ENCODE measurements at places on chromosomes 2 and 18.
A peak's percentile ranks its signal among the peaks of the same experiment; 100 is the strongest.

GRCh38 chr2:201232467-201232815 lies 27.9 kb upstream of the CASP8 start:
- no peak for DNase-seq

DNA sequence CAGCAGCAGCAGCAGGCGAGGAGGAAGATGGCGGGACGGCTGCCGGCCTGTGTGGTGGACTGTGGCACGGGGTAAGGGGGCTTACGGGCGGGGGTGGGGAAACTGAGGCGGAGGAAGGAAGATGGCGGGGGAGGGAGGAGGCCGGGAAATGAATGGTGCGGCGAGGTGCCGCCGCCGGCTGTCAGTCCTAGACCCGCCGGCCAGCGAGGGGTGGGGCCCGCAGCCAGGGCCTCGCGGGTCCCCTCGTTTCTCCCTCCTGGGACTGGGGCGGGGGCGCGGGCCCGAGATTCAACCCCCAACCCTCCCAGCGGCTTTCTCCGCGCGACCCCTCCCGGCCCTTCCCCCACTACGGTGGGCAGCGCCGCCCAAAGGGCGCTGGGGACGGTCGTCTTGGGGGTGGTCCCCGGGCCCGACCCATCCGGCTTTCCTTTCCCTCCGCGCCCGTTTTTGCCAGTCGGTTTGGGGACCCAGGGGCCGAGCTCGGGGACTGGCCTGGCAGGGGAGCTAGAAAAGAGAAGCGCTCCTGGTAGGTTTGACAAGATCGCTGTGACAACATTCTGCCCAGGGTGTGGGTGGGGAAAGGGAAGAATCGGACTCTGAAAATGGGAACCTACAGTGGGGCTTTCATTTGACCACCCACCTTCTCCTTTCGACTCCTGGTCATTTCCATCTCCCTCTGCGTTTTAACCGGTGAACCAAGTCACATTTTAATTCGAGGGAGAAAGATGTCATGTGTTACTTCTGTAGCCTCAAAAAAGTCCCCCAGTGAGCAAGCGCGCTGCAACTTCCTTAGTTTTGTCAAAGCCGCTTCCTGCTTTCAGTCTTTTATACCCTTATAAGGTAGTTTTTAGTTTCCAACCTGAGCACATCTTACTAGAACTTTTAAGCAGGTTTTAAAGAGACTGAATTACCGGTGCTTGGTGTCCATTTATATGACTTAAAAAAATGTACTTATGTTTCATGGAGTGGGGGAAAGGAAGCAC lies 655 bp downstream of the ACTR3 start:
- DNase-seq: peak; percentile 57

GRCh38 chr18:24669015-24669414 lies 208.6 kb downstream of the HRH4 start:
- no peak for DNase-seq

DNA sequence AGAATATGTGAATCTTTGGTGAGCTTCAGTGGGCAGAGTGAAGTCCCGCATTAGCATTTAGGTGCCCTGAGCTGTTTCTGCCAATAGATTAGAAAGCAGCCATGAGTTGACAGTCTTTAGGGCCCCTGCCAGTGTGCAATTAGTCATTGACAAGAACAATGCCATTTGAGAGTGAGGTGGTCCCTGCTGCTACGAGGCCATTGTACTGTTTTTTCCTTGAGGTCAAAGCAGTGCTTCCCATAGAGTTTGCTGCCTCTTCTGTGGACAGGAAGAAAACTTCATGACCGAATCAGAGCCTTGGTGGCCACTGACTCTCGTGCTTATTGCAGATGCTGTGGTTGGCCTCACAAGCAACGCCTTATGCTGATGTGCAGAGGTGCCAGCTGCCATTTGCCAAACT lies 102.7 kb downstream of the SH3BP4 start:
- DNase-seq: peak; percentile 78

DNA sequence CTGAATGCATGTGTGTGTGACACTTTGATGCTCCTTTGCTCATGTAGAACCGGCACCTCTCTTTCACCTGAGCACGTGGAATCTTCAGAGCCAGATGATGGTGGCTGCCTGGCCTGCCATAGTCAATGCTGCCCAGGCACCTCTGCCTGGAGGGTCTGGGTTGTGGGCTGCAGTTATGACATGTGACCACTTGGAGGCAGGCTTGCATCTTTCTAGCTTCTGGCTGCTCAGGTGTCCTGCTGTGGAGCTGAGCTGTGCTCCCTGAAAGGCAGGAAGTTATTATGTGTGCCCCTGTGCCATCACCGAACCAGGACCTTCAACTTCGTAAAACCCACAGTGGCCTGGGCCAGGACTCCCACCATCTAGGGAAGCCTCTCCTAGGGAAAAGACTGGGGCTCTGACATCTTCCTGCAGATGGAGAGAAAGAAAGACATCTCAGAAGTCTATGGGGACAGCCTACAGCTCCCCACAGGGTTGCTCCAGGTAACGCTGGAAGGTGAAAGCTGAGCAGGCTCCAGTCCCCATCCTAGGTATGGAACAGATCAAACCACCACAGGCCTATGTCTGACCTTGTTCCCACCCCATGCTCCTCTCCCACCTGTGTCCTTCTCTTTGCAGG lies 30.2 kb downstream of the PSD4 start:
- DNase-seq: peak; percentile 74

DNA sequence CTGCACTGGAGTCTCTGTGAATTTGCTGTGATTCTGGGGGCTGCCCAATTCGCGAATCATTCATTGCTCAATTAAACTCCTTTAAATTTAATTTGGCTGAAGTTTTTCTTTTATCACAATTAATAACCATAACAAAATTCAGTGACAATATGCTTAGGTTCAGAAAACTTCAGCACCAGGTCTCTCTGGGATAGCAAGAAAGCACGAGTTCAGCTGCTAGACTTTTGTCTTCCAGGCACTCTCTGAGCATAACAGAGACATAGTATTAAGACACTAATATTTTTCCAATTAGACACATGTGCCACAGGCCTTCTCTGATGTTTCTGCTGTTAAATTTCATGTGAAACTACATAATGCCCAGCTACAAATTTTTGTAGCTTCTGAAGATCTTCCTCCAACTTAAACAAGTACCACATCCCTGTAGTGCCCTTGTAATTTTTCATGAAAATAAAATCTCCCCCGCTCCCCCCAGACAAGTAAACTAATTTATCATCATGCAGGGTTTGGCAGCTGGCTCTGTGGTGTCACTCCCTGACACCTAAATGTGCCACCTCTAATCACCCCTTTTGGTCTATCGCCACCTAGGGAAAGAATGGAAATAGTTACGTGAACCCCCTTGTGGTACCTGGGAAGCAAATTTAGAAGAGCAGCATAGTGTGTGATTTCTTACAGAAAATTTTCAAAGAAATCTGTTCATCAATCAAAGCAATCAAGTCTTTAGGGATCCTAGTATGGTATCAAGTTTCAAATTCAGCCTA lies 94.1 kb downstream of the CSRNP3 start:
- DNase-seq: no peak

- no peak for DNase-seq
These were observed 73.9 kb upstream of the LMAN1 start for GRCh38 chr18:59432803-59433597.

Measured in SJSA1 (cell line).